ENCODE measurements at places on chromosomes 2 and 18. TPM values are rescaled to one million over a fixed set of nuclear protein-coding genes. Genes with fewer than 3 reads are reported as not detected.

The RRM2 gene
- total RNA-seq, result 32.6 TPM

- no peaks in the 10 kb centered on the region for H3K36me3 ChIP-seq
- no peak for DNase-seq
- no peaks in the 10 kb centered on the region for H3K4me1 ChIP-seq
- H3K27ac ChIP-seq, result no peak overlapping the region
- no peak overlapping the region for H3K4me3 ChIP-seq
These were observed 69.6 kb downstream of the ACVR1C start for GRCh38 chr2:157559061-157559460.

DNA sequence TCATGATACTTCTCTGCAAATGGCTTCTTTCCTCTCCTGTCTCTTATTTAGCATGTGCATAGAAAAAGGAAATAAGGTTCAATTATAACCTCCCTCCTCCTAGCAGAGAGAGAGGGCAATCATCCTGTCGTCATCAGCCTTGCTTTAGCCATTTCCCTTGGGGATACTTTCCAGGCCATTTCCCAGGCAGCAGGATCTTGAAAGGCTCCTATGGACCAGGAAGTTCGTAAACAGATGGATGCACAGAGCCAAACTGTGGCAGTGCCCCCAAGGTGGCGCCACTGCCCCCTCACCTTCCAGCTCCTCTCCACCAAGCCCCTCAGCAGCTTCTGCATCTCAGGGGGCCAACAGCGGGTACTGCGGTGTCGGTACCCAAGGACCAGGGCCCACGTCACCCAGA, 157.4 kb downstream of the DTNA start:
- no peaks in the 10 kb centered on the region for H3K36me3 ChIP-seq
- H3K4me1 ChIP-seq, result no peaks in the 10 kb centered on the region
- DNase-seq, result peak; percentile 31
- no peak overlapping the region for H3K4me3 ChIP-seq
- peak overlapping the region; percentile 43 for H3K27ac ChIP-seq

DNA sequence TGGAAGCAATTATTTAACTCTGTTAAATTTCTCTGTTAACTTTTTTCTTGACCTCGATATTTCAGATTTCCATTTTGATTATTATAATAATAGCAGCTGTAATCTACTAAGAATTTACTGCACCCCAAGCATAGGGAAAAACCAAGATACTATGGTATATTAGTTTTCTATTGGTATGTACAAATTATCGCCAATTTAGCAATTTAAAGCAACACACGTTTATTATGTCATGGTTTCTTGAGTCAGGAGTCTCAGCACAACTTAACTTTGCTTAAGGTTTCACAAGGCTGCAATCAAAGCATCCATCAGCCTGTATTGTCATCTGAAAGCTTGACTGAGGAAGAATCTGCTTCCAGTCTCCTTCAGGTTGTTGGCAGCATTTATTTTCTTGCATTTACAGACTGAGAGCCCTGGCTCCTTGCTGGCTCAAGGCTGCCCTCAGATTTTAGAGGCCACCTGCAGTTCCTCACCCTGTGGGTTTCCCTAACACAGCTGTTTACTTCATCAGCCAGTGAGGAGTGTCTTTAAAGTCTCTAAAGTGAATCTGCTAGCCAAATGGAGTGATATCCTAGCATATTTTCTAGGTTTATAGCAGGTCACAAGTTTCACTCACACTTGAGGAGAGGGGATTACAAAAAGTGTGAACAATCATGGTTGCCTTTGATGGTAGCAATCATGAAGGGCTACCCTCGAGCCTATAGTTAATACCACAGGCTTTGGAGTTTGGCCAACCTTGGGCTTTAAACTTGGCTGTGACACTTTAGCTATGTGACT, 4.4 kb upstream of the VPS54 start:
- no peaks in the 10 kb centered on the region for H3K36me3 ChIP-seq
- peaks cover 20% of the 10 kb centered on the region for H3K4me1 ChIP-seq
- no peak for DNase-seq

DNA sequence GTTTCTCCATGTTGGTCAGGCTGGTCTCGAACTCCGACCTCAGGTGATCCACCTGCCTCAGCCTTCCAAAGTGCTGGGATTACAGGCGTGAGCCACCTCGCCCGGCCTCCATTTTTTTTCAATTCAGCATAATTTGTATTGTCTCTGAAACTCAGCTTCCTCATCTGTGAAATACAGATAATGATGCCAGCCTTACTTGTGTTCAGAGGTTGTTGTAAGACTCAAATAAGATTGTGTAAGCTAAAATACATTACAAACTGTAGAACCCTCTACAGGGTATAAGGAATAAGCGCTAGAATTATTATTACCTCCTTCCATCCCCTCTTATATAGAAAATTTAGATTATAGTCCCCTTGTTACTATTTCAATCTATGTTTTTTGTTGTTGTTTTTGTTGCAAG, 24.8 kb upstream of the STARD7 start:
- DNase-seq, result no peak
- H3K36me3 ChIP-seq, result no peaks in the 10 kb centered on the region
- no peaks in the 10 kb centered on the region for H3K4me1 ChIP-seq
- H3K27me3 ChIP-seq, result no peaks in the 10 kb centered on the region
- no peak overlapping the region for H3K4me3 ChIP-seq

DNA sequence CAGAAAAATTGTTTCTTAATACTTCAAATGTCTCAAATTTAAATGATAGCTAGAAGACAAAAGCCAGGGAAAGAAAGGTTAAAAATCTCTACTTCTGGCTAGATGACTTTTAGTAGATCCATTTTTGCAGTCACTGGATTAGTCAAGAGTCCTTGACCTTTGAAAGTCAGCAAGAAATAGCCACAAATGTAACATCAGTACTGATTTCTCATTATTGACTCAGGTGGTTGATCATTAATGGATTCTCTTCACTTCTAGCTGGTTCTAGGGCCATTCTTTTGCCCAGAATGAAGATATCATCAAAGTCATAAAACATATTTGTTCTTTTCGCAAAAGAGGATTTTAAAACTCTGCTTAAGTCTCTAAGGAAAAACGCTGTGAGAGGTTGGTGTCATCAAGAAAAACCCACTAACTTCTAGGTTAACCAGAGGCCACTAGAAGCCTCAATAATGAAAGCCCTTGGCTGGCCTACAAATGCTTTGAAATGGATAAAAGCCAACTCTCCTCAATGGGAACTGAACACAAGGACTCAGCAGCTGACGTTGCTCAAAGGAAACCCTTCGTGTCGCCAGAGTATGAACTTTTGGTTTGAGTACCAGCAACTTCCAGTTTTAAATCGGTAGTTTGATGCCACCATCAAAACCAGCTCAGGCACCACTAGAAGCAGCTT, 66.3 kb downstream of the IRS1 start:
- H3K4me1 ChIP-seq, result peaks cover 28% of the 10 kb centered on the region
- H3K36me3 ChIP-seq, result peaks cover 8% of the 10 kb centered on the region
- no peak for DNase-seq
- H3K27me3 ChIP-seq, result no peaks in the 10 kb centered on the region

DNA sequence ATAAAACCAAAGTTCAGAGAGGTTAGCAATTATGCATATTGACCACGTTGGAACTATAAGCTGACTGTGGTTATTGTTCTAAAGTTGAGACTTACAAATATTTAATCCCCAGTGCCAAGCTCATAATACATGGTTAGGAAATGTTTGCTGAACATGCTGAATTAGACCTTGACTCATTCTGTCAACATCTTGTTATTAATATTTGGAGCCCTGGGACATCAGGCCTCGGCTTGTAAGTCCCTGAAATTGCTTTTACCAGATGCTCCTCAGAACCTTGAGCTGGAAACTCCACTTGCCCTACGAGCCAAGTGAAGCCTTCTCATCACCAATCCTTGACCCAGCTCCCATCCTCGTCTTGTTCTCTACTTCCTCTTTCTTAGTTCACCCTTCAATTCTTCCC, 21.2 kb downstream of the DYNAP start:
- no peak overlapping the region for H3K27ac ChIP-seq
- no peak overlapping the region for H3K4me3 ChIP-seq
- no peaks in the 10 kb centered on the region for H3K36me3 ChIP-seq
- no peak for DNase-seq
- no peaks in the 10 kb centered on the region for H3K27me3 ChIP-seq

GRCh38 chr2:72895759-72896281, 8.6 kb downstream of the SPR start:
- H3K4me3 ChIP-seq, result no peak overlapping the region
- no peaks in the 10 kb centered on the region for H3K27me3 ChIP-seq
- H3K36me3 ChIP-seq, result peaks cover 3% of the 10 kb centered on the region
- H3K27ac ChIP-seq, result no peak overlapping the region
- DNase-seq, result no peak

The PRKAG3 gene
- not detected for total RNA-seq

DNA sequence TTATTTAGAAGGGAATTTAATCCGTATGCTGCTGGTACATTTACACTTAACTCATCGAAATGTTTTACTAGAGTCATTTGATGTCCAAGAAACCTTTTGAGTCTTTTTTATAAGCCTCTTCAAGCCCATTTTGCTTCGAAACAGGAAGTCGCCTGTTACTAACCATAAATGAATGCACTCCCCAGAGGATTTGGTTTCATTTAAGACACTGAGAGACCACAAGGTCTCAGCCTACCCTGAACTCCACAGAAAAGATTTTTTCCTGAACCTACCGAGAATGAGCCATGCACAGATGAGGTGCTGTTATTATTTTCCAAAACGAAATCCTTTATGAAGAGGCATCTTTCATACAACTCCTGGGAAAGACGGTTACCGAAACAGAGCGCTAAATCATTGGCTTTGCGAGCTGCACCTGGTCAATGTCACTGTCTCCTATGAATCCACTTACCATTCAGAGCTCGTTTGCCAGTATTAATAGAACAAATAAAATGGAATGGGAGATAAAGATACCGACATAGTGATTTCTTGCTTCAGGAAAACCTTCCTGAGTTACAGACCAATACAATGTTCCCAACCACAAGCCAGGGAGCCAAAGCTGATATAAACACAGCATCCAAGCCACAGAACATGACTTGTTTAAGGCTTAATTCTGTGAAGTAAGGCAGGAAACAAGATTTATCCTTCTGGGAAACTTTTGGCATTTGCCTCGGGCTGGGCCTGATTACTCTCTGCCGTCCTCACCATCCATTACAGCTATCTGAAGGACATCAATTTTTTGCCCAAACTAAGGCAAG, 382.1 kb downstream of the OSR1 start:
- H3K27ac ChIP-seq, result peak overlapping the region; percentile 76
- DNase-seq, result no peak
- peaks cover 6% of the 10 kb centered on the region for H3K4me1 ChIP-seq
- H3K36me3 ChIP-seq, result no peaks in the 10 kb centered on the region

DNA sequence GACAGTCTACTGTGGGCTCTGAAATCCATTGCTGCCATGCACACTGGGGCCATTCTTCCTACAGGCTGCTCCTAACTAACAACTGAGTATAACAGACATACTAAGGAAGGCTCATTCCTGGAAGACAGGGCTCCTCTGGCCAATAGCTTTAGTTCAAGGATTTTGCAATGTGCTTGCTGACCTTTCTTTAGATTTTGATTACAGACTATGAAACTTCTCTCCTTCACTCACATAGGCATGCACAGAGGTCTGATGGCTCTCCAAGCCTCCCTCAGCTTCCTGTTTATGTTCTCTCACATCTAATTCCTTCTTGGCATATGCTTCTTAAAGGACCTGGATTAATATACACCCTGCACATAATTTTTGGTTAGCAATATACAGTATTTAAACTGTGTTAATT, 34.4 kb upstream of the ROCK1 start:
- H3K4me1 ChIP-seq, result peaks cover 8% of the 10 kb centered on the region
- no peak overlapping the region for H3K27ac ChIP-seq
- no peaks in the 10 kb centered on the region for H3K27me3 ChIP-seq
- DNase-seq, result no peak

The SLC4A3 gene
- total RNA-seq, result 421 TPM

GRCh38 chr2:3823748-3824147, 120.4 kb downstream of the DCDC2C start:
- no peak for DNase-seq
- no peak overlapping the region for H3K4me3 ChIP-seq
- H3K27ac ChIP-seq, result no peak overlapping the region
- H3K36me3 ChIP-seq, result no peaks in the 10 kb centered on the region

- no peaks in the 10 kb centered on the region for H3K36me3 ChIP-seq
- H3K27me3 ChIP-seq, result no peaks in the 10 kb centered on the region
- peak overlapping the region; percentile 39 for H3K27ac ChIP-seq
- no peak for DNase-seq
These were observed 114.8 kb upstream of the PKDCC start for GRCh38 chr2:41933046-41933420.

DNA sequence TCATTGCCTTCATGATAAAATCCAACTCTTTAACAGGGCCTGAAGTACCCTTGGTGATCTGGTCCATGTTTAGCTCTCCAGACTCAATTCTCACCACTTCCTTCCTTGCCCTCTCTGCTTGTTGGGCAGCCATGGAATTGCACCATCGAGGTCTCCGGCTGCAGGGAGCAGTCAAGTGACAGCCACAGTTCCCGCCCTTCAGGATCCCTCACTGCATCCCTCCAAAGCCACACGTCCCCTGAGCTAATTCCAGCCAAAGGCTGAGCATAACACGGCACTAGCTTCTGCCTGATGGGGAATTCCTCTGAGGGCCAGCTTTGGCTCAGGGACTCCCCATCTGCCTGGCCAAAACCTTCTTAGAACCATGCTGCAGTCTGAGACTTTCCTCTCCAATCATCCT, 47.4 kb upstream of the SLC1A4 start:
- H3K36me3 ChIP-seq, result no peaks in the 10 kb centered on the region
- no peaks in the 10 kb centered on the region for H3K4me1 ChIP-seq
- no peaks in the 10 kb centered on the region for H3K27me3 ChIP-seq
- H3K27ac ChIP-seq, result no peak overlapping the region

GRCh38 chr2:68850524-68850923, 20.7 kb downstream of the BMP10 start:
- no peak for DNase-seq
- no peak overlapping the region for H3K4me3 ChIP-seq
- H3K27ac ChIP-seq, result no peak overlapping the region
- no peaks in the 10 kb centered on the region for H3K27me3 ChIP-seq

The SCG2 gene
- not detected for total RNA-seq
